Activated naive CD4-positive, alpha-beta T cell treated with anti-CD3 and anti-CD28 coated beads for 36 hours (primary cell): ENCODE measurements at places on chromosomes 3 and 15.

GRCh38 chr15:39804026-39804425 lies 21.4 kb upstream of the FSIP1 start:
- no peak for DNase-seq

GRCh38 chr15:57436961-57437360 lies 60.7 kb downstream of the CGNL1 start:
- DNase-seq = no peak

DNA sequence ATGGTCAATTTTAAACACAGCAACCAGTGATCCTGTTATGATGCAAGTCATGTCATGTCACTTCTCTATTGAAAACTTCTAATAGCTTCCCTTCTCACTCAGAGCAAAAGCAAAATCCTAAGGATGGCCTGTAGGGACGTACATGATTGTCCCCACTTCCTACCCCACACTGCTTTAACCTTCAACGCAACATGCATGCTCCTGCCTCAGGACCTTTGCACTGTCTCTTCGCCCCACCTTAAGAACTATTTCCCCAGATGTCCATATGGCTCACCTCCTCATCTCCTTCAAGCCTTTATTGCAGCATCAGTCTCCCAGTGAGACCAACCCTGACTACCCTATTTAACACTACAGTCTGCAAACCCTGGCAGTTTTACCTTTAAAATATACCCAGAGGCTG lies 214.1 kb upstream of the CHRM5 start:
- no peak for DNase-seq

DNA sequence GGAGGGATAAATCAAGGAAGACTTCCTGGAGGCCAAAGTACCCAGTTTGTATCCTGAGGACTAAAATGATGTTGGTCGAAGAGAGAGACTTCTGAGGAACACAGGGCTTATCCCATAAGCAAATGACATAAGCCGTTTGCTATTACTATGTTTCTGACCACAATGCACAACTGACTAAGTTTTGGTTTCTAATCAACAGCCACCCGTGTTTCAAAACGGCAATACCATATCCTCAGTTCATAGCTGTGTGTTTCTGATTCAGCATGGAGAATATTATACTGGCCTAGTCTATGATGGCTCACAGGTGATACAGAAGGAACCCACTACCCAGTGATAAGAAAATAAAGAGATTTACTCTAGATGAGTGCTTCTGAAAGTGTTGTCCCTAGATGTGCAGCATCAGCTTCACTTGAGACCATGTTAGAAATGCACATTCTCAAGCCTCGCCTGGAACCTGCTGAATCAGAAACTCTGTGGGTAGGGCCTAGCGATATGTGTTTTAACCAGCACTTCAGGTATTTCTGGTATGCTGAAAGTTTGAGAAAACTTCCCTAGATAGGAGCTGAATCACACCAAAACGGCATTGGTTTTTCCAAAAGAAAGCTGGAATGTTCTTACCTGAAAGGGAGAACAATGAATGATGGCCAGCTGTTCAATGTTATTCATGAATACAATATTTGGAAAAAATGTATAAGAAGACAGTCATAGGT lies 639.7 kb upstream of the NR2F2 start:
- no peak for DNase-seq

- DNase-seq = no peak
These were observed 2.7 kb downstream of the ZNF654 start for GRCh38 chr3:88061746-88062145.

GRCh38 chr15:87722941-87723691 lies 533.4 kb downstream of the NTRK3 start:
- no peak for DNase-seq

DNA sequence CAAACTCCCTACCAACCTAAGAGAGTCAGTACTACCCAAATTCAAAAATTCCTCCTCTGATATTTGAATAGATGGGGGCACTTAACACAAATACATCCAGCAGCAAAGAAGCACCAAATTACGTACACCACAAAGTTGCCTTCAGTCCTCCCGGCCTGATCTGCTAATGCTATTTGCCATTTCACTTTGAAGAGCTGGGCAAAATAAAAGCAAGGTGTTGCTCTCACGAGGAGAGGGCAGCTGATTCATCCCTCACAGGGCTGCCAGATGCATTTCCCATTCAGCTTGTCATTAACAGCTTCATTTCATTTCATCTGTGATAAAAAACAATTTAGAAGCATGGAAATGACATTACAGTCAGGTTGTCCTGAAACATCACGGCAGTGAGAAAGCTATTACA lies 283.4 kb upstream of the VEPH1 start:
- no peak for DNase-seq

- DNase-seq = no peak
These were observed 221.7 kb upstream of the TLE3 start for GRCh38 chr15:70319466-70319865.

- no peak for DNase-seq
These were observed 138.9 kb downstream of the EPHA3 start for GRCh38 chr3:89246326-89246725.

DNA sequence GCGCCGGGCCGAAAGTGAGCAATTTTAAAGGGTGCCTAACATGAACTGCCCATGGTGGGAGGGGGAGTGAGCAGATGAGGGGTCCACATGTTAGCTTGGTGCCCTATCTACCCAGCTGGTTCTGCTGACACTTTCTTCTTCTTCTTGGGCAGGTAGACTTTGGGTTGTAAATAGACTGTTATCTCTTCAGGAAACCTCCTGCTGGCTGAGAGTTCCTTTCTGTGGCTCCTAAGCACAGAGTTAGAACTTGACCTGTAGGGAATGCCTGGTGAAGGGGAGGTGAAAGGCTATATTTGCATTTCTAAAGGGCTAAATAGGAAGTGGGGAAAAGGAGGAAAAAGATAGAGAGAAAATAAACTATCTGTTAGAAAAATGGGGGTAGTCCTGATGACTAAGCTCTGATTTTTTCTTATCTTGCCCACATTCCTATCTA lies 521.4 kb upstream of the TGFBR2 start:
- DNase-seq = no peak

DNA sequence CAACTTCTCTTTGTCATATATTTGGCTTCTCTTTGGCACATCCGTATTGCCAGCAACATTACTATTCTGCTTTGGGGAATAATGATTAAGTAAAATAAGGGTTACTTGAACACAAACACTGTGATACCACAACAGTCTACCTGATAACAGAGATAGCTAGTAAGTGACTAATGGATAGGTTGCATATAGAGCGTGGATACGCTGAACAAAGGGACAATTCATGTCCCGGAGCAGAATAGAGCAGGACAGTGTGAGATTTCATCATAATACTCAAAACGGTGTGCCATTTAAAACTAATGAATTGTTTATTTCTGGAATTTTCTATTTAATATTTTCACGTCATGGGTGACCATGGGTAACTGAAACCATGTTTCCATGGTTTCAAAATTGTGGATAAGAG lies 54.1 kb downstream of the SCN5A start:
- DNase-seq = no peak

GRCh38 chr3:54358969-54359694 lies 236.8 kb downstream of the CACNA2D3 start:
- DNase-seq = no peak

GRCh38 chr15:69090197-69090948 lies 70.1 kb upstream of the GLCE start:
- no peak for DNase-seq

- no peak for DNase-seq
These were observed 28.2 kb downstream of the TGM4 start for GRCh38 chr3:44902628-44903027.

DNA sequence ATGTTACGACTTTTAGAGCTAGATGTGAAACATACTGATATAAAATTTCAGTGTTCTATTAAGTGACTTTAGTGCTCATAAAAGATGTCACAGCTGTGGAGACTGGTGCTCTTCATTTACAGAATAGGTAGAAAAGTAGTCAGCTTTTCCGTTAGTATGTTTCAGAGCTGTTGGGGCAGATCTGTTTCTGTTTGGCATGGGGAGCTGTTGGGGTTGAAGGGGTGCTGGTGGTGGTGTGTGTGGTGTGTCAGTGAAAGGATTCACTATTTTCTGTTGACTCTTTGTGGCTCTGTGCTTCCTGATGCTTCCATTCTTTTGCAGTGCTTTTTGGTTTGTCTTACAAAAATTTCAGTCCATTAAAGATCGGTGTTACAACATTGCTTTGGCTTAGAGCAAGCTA lies 3.2 kb downstream of the UBE2E2 start:
- peak; percentile 33 for DNase-seq

DNA sequence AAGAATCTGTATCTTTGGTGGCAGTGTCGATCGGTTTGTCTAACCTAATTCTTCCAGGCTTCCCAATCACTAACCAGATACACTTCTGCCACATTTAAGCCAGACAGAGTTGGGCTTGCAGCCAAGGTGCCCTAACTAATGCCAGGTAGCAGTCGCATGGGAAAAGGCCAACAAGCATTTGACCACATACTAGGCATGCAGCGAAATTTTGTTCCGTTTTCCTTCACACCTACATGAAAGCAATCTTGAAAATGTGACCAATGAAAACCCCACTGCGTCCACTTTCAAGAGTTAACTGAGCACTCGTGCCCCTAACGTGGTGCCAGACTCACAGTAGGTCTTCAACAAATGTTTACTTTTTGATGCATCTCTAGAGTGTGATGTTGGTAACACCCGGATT lies 192.2 kb upstream of the TPM1 start:
- no peak for DNase-seq
